ENCODE measurements at places on chromosomes 12 and 14.

GRCh38 chr12:15472036-15472435 lies 149.7 kb downstream of the PTPRO start:
- DNase-seq, result no peak

DNA sequence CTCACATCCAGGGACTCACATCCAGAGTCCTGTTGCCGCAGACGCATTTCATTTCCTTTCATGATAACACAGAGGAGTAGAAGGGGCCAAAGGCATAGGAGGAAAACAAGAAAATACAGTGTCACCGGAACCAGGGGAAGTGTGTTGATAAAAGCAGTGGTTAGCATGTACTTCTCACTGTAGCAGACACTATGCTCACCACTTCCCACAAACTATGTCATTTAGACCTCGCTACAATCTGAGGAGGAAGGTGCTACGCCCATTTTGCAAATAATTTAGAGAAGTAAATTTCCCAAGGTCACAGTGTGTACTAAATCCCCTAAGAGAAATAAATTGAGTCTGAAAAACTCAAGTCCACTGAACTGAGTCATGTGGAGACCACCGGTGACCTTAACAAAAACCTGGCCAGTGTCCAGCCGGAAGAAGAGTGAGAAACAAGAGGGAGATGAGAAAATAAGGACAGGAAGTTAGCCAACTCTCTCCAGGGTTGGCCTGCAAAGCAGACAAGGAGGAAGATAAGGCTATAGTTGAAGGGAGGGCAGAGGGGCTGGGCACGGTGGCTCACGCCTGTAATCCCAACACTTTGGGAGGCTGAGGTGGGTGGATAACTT lies 25.8 kb upstream of the TMCC3 start:
- no peak for DNase-seq

DNA sequence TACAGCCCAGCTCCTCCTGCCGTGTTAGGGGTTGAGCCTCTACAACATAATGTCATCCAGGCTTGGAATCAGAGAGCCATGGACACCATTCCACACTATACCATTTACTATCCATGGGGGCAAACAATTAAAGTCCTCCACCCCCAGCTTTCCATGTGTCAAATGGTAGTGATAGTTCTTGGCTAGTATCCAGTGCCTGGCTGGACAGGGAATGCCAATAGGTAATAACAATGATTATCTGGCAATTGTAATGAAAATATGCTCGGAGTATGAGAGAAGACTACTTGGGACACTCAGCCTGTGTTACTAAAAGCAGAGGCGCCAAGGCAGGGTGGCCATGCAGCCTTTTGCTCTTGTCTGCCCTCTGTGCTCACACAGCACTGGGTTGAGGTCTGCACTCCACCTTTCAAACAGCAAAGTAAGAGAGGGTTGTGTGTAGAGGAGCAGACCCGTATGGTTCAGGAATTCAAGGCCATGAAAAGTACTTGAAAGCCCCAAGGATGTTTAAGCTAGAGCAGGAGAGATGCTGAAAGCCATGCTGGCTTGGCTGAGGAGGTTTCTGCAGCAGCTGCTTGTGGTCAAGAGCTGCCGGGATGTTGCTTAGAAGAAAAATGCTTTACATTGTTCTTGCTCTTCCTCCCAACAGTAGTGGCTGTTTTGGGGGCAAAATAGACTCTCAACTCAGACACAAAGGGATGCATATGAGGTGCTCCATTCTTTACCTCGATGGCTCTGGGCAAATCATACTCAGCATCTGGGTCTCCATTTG lies 10.6 kb downstream of the SERPINA3 start:
- no peak for DNase-seq

DNA sequence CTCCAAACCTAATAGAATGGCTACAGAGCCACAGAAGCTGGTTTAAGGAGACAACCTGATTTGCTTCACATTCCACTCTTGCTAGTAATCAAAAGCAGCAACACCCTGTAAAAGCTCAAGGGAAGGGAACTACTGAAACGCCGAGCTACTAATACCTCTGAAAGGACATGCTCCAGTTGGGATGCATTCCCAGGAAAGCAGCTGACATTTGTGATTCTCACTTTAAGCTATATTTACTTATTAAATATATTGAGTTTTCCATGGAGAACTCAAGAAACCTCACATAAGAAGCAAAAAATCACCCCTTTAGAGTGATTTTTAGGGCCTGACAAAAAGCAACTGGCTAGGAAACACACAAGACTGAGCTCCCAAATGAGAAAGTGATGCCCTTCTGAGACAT lies 1073.0 kb upstream of the FLRT2 start:
- DNase-seq, result no peak

DNA sequence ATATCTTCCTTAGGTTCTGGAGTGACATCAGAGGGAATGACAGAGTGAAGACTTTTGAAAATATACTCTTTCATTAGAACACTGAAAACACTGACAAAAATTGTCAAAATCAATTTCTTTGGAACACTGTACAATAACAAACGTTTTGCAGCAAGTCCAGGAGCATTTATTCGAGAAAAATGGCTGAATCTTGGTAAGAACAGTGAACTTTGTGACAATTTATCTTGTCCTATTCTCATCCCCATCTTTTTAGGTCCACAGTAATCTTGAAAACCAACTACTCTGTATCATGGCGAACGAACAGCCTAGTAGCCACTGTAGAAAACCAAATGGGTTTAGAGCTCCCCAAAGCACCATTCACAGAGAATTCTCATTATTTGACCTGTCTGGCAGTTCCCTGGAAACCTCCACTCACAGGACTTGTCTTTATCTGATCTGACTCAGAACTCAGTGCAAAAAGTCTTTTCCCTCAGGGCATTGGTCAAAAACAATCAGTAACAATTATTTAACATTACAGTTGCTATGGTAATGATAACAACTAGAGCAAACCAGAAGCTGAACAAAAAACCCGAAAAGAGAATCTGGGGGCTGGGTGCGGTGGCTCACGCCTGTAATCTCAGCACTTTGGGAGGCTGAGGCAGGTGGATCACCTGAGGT lies 20.3 kb upstream of the PPP2R5E start:
- DNase-seq, result no peak

All from SHP77 treated with DMSO at 0.1 percent for 48 hours (cell line).